ENCODE measurements at places on chromosomes 1 and 21. TPM values are rescaled to one million over a fixed set of nuclear protein-coding genes. Genes with fewer than 3 reads are reported as not detected.

Gene SLC44A5
- not detected for total RNA-seq

Gene PDPN
- 25.6 TPM for total RNA-seq

Gene IL19
- not detected for total RNA-seq

- H3K27ac ChIP-seq = no peak overlapping the region
- H3K36me3 ChIP-seq = no peaks in the 10 kb centered on the region
- H3K4me3 ChIP-seq = no peak overlapping the region
- DNase-seq = no peak
- H3K27me3 ChIP-seq = no peaks in the 10 kb centered on the region
These were observed 258.6 kb downstream of the NPHP4 start for GRCh38 chr1:5733596-5733995.

- no peaks in the 10 kb centered on the region for H3K27me3 ChIP-seq
- DNase-seq = no peak
- no peak overlapping the region for H3K4me3 ChIP-seq
- no peak overlapping the region for H3K27ac ChIP-seq
These were observed 2.6 kb upstream of the RAB7B start for GRCh38 chr1:206005778-206006180.

Measured in tibial nerve (tissue), 4 donors.